Stimulated activated CD4-positive, alpha-beta T cell treated with anti-CD3 and anti-CD28 coated beads, Interleukin-1b, Interleukin-23, amount 100 ng/mL, for 1 hour (primary cell): ENCODE measurements at places on chromosomes 6 and 20.

DNA sequence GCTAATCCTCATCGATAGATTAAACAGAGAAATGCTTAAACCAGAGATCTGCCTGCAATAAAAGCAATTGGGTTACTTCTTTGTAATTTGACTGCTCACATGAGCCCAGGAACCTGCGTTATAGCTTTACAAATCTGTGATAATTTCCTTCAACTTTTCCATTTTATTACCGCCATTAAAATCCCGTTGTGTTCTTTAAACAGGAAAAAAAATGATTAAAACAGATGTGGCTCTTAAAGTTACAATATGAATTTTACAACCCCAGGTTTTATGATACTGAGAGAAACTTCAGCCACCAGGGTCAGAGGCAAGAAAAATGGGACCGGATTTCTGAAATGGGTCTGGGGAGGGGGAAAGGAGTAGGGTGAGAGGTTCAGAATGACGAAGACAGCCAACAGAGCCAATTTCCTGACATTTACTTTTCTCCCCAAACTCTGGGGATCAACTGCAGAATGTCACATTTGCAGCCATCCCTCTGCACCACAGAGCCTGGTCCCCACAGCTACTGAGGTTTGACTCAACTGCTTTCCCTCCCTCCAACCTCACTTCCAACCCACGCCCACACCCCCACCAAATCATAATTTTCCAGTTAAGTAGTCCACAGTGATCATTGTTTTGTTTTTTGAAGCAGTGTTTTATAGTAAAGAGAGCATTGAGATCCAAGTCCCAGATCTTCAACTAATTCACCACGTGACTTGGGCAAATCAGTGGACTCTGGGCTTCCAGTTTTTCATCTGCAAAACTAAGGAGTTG is 77.6 kb upstream of the EYA2 start:
- no peak for DNase-seq

DNA sequence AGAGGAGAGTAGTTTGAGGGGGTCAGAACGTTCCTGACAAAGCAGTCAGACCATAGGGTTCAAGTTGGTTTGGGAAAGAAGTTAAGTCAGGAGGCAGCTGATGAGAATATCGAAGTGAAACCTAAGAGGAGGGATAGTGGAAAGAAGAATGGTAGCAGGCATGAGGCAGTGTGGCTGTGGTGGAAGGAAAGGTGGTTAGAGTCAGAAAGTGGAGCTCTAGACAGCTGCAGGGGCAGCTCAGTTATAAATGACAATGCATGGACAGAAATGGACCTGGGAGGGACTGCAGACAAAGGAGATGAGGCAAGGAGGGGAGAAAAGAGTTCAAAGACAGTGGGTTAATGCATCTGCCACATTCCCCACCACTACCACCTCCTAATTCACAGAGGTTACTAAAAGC is 66.6 kb downstream of the SMLR1 start:
- no peak for DNase-seq

- no peak for DNase-seq
Observed at GRCh38 chr6:149075616-149076354, 241.7 kb upstream of the TAB2 start.

- DNase-seq, result no peak
Observed at GRCh38 chr20:50645253-50646068, 45.9 kb downstream of the RIPOR3 start.

DNA sequence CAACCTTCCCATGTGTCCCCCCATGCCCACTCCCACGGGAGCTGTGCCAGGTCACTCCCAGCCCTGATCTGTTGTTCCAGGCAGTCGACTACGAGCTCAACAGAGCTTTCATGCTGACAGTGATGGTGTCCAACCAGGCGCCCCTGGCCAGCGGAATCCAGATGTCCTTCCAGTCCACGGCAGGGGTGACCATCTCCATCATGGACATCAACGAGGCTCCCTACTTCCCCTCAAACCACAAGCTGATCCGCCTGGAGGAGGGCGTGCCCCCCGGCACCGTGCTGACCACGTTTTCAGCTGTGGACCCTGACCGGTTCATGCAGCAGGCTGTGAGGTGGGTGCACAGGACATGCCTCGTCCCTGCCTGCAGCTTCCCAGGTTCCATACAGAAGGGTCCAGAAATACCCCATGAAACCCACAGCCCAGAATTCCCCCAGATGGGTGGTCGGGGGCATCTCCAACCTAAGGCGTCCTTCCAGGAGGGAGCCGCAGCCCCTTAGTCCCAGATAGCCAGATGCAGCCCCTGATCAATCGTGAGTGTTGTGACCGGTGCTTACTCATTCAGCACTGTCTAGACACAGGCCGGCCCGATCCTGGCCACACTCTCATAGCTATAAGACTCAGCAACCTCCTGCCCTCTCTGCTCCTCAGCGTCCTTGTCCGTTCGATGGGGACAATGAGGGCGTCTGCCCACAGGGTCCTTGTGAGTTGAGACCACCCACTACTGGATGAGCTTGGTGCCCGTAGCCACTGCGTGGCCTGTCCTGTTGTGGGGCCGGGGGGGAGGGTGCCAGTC is 142.1 kb downstream of the TAF4 start:
- no peak for DNase-seq

DNA sequence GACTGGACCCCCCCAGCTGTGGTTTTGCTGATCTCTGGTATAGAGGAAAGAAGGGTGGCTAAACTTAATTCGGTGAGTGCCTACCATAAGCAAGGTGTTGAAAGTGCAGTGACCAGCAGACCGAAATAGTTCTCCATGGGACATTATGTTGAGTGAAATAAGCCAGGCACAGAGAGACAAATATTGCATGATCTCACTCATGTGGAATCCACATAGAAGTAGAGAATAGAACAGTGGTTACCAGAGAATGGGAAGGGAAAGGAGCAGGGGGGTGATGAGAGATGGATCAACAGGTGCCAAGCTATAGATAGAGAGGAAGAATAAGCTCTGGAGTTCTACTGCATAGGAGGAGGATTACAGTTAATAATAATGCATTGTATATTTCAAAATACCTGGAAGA is 9.7 kb upstream of the GCNT2 start:
- no peak for DNase-seq

GRCh38 chr20:43583982-43584432 is 6.7 kb upstream of the IFT52 start:
- no peak for DNase-seq

GRCh38 chr20:22491194-22491505 is 93.2 kb downstream of the FOXA2 start:
- no peak for DNase-seq

DNA sequence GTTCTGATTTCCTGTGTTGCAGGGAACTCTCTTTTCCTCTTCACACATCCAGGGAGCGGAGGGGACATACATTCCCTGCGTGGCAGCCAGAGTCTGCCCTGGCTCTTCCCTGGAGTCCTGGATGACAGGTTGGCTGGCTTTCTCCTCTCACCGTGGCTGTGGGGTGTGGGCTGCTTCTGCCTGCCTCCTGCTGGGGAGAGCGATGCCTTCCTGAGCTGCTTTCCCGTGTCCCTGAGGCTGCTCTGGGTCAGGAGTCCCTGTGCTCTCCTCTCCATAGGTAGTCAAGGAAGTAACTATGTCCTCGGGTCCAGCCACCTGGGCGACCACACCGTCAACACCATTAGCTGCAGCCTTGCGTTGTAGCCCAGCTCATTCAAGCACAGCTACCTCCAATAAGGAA is 451.7 kb downstream of the QKI start:
- no peak for DNase-seq

DNA sequence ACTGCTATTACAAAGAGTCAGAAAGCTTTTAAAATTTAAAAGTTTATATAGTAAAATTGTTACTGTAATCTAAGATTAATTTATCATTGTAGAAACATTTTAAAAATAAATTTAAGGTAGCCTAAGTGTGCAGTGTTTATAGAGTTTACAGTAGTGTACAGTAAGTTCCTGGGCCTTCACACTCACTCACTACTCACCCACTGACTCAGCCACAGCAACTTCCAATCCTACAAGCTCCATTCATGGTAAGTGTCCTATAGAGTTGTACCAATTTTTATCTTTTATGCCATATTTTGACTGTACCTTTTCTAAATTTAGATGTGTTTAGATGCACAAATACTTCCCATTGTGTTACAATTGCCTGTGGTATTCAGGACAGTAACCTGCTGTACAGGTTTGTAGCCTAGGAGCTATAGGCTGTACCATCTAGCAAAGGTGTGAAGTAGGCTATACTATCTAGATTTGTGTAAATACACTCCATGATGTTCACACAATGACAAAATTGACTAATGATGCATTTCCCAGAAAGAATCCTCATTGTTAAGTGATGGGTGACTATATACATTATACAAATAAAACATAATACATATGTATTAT is 10.2 kb upstream of the TMEM170B start:
- no peak for DNase-seq

DNA sequence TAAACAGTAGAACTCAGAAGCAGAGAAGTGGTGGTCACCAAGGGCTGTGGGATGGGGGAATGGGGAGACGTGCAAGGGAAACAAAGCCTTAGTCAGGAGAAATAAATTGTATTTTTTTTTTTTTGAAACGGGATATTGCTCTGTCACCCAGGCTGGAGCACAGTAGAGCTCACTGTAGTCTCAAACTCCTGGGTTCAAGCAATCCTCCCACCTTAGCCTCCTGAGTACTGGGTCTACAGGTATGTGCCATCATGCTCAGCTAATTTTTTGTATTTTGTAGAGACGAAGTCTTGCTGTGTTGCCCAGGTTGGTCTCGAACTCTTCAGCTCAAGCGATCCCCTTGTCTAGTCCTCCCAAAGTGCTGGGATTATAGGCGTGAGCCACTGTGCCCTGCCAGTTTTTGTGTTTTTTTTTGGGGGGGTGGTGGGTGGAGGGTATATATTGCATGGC is 3.4 kb downstream of the HSPA1B start:
- DNase-seq, result no peak

- no peak for DNase-seq
Observed at GRCh38 chr20:63702036-63702665, 5.6 kb downstream of the ARFRP1 start.

GRCh38 chr6:152233547-152234320 is 403.4 kb downstream of the SYNE1 start:
- DNase-seq, result no peak

DNA sequence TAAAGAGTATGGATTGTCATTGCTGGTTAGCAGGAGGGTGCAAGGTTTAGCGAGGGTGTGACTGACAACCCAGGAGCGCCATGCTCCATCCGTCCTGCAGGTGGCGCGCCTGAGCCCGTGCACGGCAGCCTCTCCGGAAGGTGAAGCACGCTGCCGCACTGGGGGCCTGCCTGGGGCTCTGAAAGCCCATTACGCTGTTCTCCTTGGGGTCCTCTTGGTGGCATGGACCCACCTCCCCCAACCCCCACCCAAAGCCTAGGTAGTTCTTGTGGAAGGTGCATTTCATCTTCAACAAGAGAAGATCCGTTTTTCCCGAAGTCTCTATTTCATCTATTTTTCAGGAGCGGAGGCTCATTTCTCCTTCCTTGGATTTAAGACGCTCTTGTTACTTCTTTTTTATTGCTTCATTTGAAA is 197.4 kb upstream of the KCNG1 start:
- DNase-seq, result peak; percentile 35

GRCh38 chr6:55034752-55035151 is 139.6 kb upstream of the HCRTR2 start:
- DNase-seq, result no peak

GRCh38 chr6:145485288-145485687 is 250.0 kb downstream of the EPM2A start:
- no peak for DNase-seq

GRCh38 chr6:167151648-167152047 is 6.1 kb downstream of the GPR31 start:
- no peak for DNase-seq

DNA sequence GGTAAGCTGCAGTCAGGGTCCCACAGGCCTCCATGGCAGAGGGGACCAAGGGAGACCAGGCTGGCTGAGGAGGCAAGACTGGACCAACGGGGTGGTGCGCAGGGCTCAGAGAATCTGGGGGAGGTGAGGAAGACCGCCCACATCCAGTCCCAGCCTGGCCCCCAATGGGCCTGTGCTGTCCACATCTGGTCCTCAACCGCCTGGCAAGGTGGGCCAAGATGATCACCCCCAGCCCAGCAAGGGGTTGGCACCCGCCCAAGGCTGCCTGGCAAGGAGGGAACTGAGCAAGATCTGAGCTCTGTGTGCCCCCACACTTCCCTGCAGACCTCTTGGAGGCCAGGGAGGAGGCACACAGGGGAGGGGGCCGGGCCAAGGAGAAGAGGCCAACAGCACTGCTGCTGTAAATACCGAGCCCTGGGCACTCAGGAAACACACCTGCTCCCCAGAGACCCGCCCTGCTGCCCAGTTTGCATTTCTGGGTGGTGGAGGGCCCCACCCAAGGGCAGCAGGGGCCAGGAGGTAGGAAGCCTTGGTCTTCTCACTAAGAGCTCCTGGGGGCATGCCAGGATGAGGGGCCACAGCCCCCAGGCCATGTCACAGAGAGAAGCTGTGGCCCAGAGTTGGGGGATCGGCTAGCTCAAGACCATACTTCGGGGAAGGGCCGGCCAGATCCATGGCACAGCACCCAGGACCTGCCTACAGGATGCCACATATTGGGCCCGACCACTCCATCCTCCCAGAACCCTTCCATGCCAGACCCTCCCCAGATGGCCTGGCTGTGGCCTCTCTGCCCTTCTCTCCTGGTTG is 109.6 kb downstream of the ASXL1 start:
- DNase-seq, result no peak

DNA sequence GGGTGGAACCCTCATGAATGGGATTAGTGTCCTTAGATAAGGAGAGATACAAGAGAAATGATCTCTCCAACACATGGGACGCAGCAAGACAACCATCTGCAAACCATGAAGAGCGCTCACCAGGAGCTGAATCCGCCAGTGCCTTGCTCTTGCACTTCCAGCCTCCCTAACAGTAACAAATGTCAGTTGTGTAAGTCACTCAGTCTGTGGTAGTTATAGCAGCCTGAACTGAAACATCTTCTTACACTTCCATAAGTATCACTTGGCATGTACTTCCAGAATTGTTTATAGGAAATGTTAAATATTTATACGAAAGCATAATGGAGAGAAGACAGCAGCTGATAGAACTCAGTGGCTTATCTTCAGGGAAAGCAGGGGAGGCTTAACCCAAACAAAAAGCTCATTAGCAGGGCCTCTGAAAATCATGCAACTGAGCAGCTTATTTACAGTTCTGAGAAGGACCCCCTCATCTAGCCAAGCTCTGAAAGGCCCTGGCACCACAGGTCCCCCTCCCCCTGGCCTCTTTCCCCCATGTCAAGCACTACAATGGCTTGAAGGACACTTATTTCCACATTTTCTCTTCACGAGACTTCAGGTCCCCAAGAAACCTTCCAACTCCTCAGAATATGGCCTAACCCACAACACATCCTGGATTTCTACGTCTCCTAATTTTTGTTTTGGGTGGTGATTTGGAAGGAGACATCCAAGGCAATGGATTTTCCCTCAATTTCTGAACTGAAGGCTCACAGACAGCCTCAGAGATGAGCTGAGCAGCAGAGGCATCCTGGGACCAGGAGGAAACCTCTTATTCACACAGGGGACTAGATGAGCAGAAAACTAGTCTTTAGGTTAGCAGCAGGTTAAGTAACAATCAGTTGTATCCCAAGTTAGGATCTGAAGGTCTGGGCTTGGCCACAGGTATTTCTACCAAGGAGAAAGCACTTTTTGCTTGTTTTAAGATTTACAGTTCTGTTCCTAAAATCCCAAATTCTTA is 49.1 kb downstream of the GCLC start:
- no peak for DNase-seq
